ENCODE measurements at places on chromosomes 16 and 17.
A peak's percentile ranks its signal among the peaks of the same experiment; 100 is the strongest.

- DNase-seq, result no peak
These were observed 488.1 kb downstream of the XYLT1 start for GRCh38 chr16:16982614-16983013.

DNA sequence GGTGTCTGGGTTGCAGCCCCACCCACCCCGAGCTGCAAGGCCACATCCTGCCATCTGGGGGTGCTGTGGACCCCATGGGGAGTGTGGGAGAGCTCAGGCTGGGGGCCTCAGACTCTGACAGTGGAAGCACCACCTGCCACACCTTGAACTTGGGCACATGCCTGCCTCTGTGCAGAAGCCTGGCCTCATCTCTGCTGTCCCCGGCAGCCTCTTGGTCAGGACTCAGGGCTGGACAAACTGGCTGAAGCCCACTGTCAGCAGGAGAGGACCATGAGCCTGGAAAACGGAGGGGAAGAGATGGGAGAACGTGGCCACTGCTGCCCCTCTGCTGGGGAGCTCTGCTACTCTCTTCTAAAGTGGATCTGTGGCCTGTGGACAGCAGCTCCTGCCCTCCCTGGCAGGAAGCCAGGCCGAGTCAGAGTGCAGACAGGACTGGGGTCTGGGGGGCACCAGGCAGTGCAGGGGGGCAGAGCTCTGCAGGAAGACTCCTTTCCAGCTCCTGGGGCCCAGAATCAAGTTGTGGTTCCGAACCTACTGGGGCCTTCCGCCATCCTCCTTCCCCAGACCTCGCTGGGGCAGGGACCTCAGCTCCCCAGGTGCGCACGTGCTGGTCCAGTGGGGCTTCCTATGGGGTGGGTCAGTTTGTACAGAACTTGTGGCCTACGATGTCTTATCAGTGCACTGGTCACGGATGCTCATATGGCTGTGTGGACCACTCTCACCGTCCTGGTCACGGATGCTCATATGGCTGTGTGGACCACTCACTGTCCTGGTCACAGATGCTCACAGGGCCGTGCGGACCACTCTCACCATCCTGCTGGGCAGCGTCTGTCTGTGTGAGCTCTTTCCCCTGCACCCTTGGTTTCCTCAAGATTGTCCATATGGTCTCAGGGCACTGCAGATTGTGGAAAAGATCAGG is 207.7 kb downstream of the LAT start:
- no peak for DNase-seq

- DNase-seq, result no peak
These were observed 4.0 kb upstream of the CLEC10A start for GRCh38 chr17:7084088-7084487.

GRCh38 chr17:78250891-78251772 is 19.7 kb downstream of the TMEM235 start:
- DNase-seq, result peak; percentile 83

- DNase-seq, result no peak
These were observed 22.1 kb downstream of the PMFBP1 start for GRCh38 chr16:72149676-72150464.

- no peak for DNase-seq
These were observed 3.1 kb upstream of the EXOC7 start for GRCh38 chr17:76106703-76107102.

GRCh38 chr17:82962163-82962720 is 117.2 kb upstream of the METRNL start:
- no peak for DNase-seq

DNA sequence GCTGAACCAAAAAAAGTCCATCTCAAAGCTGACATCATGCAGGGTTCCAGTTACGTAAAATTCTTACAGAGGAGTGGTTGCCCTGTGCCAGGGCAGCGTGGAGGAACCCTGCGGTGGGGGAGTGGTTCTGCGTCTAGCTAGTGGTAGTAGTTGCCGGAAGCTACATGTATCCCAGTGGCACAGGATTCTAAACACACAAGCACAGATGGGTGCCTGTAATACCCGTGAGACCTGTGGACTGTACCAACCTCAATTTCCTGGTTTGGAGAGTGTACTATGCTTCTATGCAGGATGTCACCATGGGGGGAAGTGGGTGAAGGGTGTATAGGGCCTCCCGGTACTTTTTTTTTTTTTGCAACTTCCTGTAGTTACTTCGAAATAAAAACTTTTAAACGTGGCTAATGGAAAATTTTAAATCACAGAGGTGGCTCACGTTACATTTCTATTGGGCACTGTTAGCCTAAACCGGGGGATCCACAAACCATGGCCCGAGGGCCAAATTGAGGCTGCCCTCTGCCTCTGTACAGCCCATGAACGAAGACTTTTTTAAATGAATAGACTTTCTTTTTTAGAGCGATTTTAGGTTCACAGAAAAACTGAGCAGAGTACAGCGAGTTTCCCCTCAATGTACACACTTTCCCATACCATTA is 38.5 kb downstream of the TBC1D16 start:
- DNase-seq, result no peak

DNA sequence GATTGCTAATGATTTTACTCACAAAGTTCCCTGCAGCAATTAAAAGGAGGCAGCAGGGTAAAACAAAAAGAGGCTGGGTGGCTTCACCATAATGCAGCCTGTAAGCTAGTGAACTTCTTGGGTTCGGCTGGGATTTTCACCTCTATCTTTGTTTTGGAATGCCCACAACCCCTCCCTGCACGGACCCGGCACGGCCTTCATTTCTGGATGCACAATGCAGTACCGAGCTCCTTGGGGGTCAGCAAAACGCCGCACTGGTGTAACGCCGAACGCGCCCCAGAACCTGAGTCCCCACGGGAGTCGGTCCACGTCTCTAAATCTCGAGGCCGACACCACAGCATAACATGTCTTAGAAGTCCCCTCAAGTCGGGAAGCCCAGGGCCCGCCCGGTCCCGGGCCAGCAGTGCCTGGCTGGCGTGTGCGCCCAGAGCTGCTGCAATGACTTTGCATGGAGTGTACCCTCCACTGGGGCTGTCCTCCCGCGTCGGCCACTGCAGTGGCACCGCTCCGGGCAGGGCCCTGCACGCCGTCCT is 759 bp downstream of the UBE2O start:
- no peak for DNase-seq

DNA sequence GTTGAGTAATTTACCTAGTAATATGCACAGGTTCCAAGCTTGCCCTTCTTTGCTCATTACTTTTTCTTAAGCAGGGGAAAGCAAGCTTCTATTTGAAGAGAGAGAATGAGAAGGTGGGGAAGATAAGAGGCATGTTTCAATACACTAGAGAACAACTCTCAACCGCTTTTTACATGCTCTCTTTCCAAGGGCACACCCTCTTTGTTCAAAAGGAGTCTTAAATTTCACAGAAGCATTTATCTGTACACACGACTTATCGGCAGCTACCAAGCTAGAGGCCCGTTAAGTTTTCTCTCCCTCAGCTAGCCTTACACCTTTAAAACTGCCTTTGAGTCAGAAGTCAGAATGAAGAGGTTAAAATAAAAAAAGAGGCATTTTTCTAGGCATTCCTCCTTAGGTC is 79.6 kb downstream of the STH start:
- DNase-seq, result no peak

- DNase-seq, result no peak
These were observed 20.3 kb downstream of the GPR142 start for GRCh38 chr17:74387365-74388218.

GRCh38 chr16:76955629-76956028 is 235.4 kb upstream of the MON1B start:
- DNase-seq, result no peak

DNA sequence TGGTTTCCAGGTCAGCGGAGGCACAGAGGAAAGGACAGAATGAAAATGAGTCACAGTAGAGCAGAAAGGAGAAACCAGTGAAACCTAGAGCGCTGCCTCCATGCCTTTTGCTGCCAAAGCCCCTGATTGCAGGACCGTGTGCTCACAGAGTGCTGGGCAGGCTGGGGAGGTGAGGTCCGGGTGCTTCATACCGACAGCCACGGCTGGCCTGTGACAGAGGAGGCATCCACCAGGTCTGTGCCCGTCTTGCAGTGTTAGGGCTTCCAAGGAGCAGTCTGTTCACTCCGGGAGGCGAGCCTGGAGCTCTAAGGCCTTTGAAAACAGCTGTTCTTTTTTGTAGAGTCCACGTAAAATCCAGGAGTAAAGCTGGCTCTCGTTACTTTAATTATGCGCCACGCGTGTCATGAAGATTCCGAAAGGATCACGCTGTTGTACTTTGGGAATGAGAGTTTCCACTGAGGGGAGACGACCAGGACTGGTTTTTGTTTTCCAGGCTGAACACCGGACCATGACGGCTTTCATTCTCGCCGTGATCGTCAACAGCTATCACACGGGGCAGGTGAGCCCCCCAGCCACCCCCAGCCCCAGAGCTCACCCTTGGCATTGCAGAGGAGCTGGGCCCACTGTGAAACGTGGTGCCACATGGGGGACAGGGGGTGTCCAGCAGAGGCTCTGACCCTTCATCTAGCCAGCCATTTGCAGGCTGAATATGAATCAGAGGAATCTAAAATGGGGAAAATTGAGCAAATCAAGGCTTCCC is 108.5 kb upstream of the CHMP6 start:
- DNase-seq, result no peak

DNA sequence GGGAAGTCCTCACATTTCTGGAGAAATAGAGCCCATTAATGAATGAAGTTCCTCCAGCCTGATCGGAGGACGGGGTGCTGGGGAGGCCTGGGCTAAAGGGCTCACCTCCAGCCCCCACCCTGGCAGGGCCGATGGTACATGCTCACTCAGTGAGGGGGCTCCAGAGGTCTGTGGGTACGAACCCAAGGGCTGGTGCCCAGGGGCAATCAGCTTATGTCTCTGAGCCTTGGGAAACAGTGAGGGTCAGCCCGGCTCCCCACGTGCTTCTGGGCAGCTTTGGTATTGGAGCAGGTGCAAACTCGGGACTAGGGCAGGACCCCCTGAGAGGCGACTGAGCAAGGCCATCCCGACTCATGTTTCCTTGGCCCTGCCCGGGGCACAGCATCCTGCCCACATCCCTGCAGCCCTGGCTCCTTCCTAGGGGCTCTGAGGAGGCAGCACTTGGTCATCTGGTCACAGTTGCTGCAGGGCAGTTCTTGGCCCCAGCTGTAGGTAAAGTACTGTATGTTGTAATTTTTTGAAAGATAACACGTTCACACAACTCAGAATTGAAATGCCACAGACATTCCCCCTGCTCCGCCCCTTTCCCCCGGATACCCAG is 969 bp upstream of the CETP start:
- DNase-seq, result no peak

- no peak for DNase-seq
These were observed 79.2 kb downstream of the AXIN2 start for GRCh38 chr17:65482201-65482600.

DNA sequence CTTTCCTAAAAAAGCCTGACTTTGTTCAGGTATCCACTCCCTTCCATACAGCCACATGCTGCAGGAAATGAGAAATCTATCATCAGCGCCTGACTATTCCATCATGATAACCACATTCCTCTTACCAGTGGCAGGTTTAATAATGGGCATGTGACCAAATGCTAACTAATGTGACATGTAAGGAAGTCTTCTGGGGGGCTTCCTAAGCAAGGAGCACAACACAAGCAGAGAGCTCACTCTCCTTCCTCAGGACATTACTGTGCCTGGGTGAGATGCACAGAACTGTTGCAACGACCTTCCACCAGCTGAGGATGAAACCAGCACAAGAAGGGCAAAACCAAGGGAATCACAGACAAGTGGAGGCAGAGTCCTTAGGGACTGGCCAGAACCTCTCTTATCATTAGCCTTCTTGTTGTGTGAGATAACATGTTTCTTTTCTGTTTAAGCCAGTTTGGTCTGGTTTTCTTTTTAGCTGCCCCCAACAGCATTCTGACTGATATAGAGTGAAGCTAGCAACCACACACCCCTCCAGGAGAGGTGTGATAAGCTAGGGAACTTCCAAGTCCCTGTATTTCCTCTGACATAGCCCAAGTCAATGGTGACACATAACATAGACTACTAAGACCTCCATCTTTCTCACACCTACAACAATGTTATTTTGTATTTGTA is 16.9 kb downstream of the MYO1D start:
- DNase-seq, result no peak

GRCh38 chr16:19804538-19805323 is 79.9 kb downstream of the GPRC5B start:
- DNase-seq, result no peak

DNA sequence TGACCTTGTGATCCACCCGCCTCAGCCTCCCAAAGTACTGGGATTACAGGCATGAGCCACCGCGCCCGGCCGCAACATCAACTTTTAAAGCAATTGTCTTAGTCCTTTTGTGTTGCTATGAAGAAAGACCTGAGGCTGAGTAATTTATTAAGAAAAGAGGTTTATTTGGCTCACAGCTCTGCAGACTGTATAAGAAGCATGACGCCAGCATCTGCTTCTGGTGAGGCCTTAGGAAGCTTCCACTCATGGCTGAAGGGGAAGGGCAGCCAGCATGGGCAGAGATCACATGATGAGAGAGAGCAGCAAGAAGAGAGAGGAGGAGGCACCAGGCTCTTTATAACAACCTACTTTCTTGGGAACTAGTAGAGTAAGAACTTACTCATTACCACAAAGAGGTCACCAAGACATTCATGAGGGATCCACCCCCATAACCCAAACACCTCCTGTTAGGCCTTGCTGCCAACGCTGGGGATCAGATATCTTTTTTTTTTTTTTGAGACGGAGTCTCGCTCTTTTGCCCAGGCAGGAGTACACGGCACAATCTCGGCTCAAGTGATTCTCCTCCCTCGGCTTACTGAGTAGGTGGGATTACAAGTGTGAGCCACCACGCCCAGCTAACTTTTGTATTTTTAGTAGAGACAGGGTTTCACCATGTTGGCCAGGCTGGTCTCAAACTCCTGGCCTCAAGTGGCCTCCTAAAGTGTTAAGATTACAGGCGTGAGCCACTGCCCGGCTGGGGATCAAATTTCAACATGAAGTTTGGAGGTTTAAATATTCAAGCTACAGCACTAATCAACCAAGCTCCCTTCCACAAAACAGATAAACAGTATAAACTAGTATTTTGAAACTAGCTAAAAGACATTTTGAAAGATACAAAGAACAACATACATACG is 21.4 kb upstream of the GPT2 start:
- no peak for DNase-seq

DNA sequence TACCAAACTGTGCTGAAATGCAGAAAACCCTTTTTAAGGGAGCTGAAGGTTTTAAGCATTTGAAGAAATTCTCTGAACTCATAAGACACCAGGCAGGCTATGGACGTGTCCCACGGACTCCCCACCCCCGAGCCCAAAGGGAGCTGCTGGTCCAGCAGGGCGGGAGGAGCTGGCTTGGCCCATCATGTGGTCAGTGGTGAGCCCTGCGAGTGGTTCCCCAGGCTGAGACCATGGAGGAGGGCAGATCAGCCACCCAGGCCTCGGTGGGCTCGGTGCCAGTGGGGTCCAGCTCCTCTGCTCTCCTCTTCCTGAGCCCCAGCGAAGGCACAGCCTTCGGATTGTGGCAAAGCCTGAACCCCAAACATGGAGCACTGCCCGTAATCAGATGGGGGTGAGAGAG is 27.0 kb downstream of the LGALS3BP start:
- no peak for DNase-seq

- no peak for DNase-seq
These were observed 9.6 kb upstream of the CHP2 start for GRCh38 chr16:23745263-23745662.

GRCh38 chr17:30232824-30233427 is 2.6 kb downstream of the SLC6A4 start:
- DNase-seq, result no peak
